ENCODE measurements at places on chromosomes 16 and 17. TPM values are rescaled to one million over a fixed set of nuclear protein-coding genes. Genes with fewer than 3 reads are reported as not detected.

Gene CXCL16
- 14.3 TPM for polyA plus RNA-seq

Gene HOXB5
- 1.2 TPM for polyA plus RNA-seq

- DNase-seq: no peak
These were observed 556.6 kb upstream of the GOT2 start for GRCh38 chr16:59290718-59291117.

DNA sequence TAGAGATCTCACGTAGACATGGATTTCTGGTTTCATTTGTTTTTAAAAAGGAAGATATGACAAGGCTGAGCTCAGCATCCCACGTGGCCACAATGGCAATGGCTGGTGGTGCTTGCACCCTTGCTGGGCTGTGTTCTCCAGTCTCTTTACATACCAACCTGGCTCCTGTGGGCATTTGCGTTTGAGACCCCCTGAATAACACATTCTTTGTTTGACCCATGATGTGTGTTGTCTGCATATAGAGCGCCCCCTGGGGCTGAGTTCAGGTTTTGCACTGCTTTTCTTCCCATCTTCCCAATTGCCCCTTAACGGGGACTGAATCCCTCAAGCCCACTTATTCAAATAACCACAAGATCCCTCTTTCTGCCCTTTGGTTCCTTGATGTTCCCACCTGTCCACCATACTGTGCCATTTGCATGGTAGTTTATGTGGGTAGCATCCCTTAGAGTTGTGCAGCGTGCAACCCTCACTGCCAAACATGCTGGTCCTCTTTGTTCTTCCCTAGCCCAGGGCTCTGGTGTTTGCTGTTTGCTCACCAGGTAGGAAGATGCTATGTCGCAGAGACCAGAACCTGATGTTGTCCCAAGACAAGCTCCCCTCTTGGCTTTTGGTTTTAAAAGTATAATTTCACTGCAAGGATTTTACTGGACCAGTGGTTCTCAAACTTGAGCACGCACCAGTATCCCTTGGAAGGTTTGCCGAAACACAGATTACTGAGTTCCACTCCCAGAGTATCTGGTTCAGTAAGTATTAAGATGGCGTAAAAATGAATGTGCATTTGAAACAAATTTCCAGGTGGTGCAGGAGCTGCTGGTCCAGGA, 38.5 kb upstream of the NKD1 start:
- no peak for DNase-seq

- DNase-seq: no peak
These were observed 62.1 kb downstream of the TOM1L2 start for GRCh38 chr17:17910060-17910459.

DNA sequence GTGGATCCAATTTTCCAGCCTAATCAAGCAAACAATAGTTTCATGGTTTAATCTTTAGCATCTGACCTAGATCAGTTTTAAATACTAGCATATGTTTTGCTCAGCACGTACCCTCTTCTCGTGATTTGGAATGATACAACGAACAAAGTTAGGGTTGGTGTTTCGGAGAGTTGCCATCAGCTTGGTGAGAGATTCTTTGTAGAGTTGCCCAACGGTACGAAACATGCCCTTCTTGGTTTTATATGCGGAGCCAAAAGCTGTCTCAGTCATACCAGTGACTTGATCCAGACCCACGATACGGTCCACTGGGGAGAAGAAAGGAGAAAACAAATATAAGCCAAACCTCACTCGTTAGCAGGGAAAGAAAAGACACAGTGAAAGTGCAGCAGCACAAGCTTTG, 85.3 kb downstream of the NDEL1 start:
- DNase-seq: no peak

Gene LIG3
- polyA plus RNA-seq: 16.2 TPM

DNA sequence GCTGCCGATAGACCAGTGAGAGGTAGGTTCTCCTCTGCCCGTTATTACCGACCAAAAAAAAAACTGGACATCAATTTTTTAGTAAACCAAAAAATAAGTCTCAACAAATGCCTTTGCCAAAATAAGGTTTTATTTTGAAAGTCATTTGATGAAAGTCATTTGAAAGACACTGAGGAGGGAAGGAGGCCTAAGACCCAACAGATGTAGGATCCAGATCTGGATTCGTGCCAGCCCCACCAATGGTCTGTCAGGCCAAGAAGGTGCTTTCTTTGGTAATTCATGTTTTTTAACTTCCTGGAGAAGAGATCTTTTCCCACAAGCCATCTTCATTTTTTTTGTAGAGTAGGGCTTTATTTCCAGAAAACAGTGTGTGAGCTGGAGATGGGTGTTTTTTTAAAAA, 18.1 kb downstream of the NTAN1 start:
- no peak for DNase-seq

DNA sequence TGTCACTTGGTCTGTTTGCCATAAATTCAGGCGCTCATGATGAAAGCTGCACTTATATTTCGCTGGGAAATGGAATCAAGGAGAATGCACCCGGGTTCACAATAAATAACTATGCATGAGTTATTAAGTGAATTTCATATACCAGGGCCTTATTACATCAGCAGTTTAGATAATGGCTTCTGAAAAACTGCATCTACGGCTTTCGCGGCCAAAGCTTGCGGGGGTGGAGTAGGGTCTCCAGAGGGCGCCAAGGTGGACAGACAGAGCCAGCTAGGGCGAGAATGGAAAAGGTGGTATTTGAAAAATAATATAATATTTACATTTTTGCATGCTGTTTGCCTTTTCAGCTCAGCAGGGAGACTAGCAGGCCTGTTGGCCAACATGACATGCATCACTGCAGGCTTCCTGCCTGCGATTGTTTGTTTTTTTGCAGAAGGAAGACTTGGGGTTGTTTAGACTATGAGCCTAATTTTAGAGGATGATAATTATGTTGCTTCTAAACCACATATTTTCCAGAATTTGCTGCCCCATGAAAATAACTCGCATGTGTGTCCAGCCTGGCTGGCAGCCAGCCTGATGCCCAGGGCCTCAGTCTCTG, 173.8 kb upstream of the IRX3 start:
- no peak for DNase-seq

Gene CIBAR2
- not detected for polyA plus RNA-seq

Gene GABARAP
- 681 TPM for polyA plus RNA-seq

GRCh38 chr16:68985268-68985667, 120.2 kb upstream of the HAS3 start:
- no peak for DNase-seq

- DNase-seq: no peak
These were observed 31.7 kb downstream of the RBBP6 start for GRCh38 chr16:24571096-24571495.

- DNase-seq: no peak
These were observed 81.6 kb downstream of the MYH11 start for GRCh38 chr16:15775209-15775608.

Gene TSR3
- 62.1 TPM for polyA plus RNA-seq

Gene BRIP1
- 0.41 TPM for polyA plus RNA-seq

DNA sequence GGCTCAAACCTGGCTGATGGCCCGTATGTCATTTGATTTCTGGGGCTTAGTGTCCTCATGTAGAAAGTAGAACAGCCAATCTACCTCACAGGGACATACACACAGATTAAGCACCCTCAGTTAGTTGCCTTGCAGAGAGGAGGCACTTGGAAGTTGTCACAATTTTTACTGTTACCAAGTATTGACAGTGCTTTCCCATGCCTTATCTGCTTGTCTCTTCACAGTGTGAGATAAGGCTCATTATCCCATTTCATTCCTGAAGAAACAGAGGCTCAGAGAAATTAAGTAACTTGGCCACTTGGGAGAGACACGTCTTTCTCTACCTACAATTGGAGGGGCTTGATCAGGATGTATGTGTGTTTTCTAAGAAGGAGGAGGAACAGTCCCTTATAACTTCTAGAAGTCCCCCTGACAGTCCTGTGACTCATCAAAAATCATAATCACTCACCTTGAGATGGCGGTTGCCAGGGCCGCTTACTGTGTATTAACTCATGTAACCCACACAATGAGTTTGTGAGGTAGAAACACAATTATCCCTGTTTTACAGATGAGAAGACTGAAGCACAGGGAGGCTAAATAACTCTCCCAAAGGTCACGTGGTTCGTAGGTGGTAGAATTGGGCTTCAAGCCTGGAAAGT, 56.9 kb upstream of the LHX1 start:
- no peak for DNase-seq

DNA sequence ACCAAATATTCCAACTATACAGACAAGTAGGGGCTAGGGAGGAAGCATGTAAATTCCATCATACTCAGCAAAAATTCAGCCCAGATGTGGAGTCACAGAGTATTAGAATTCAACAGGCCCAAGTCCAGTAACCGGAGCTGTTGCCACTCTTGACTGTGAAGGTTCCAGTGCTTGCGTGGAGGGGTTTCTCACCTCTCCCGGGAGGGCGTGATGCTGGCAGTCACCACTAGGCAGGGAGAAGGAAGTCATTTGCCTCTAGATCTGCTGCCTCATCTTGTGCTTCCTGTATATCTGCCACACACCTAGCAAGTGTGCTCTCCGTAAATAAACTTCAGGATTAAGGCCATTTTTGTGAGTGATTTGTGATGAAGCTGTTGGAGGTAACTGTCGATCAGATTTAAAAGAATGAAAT, 1.0 kb upstream of the CKLF start:
- DNase-seq: no peak

- no peak for DNase-seq
These were observed 215.6 kb upstream of the MAF start for GRCh38 chr16:79816081-79816497.

- DNase-seq: no peak
These were observed 4.0 kb downstream of the MYH3 start for GRCh38 chr17:10652984-10653659.

Gene SLC35G6
- polyA plus RNA-seq: not detected

DNA sequence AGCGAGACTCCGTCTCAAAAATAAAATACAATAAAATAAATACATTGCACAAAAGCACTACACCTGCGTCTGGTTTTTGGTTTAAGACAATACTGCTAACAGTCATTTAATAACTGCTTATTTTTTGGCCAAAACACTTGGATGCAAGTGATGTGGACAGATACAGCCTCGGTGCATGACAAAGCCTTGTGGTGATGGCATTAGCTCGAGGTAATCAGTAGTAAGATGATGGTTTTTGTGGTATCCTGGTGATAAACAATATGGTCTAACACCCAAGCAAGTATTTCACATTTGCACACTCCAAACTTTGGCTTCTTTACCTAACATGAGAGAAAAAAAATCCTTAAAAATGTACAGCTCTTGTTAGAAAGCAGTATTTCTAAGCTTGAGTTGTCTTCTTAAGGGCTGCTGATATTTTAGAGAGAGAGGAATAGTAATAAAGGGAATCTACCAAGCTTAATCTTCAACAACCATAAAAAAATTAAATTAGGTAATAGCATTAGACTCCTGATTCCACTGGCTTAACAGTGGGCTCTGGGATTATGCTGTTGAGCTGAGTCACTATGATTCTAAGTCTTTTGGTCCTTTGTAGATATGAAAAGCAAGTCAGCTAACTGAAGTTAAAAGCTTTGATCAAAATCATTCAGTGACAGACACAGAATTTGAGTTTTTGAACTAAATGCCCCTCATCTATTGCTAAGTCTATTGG, 111.1 kb downstream of the VPS53 start:
- DNase-seq: no peak

- no peak for DNase-seq
These were observed 4.2 kb downstream of the CSNK1D start for GRCh38 chr17:82269138-82269881.

DNA sequence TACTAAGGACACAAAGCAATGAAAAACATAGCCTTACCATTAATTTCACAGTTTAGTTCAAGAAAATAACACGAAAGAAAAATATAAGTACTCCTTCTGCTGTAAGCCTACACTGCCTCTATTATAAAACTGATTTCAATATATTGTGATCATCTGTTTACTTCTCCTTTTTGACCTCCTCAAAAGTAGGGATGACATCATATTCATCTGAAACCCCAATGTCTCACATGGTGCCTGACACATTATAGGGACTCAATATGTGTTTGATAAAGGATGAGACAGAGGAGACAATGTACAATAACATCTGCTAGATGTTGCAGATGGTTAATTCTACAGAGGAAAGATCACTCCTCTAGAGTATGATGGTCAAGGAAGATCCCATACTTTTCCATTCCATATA, 118.4 kb upstream of the NOG start:
- DNase-seq: no peak

Gene KCNJ18
- not detected for polyA plus RNA-seq

- no peak for DNase-seq
These were observed 1.0 kb upstream of the LITAF start for GRCh38 chr16:11587643-11588247.

DNA sequence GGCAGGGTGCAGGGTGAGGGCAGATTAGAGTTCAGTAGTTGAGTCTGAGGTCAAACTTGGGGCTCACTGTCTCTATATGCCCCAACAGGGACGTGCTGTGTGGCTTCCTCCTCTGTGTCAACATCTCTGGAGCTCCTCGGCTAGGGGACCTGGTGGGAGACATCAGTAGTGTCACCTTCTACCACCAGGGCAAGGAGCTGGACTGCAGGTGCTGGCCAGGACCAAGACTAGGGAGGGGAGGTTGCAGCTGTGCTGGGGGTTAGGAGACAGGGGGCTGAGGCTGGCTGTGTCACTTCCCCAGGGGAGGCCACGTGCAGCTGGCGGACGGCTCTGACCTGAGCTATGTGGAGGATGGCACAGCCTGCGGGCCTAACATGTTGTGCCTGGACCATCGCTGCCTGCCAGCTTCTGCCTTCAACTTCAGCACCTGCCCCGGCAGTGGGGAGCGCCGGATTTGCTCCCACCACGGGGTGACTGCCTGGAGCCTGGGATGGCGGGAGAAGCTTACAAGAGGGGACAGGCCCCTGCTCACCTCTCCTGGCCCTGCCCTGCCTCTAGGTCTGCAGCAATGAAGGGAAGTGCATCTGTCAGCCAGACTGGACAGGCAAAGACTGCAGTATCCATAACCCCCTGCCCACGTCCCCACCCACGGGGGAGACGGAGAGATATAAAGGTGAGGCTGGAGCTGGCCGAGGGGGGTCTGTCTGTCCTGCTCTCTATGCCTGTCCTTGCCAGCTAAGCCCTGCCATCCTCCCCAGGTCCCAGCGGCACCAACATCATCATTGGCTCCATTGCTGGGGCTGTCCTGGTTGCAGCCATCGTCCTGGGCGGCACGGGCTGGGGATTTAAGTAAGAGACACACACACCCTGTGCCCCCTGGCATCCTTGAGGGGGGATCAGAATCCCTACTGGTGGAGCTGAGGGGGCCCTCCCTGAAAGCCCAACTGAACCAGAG, 18.9 kb downstream of the ADAM11 start:
- no peak for DNase-seq

Gene AATK
- polyA plus RNA-seq: 9.2 TPM

GRCh38 chr16:11204513-11205047, 51.4 kb downstream of the SOCS1 start:
- no peak for DNase-seq

DNA sequence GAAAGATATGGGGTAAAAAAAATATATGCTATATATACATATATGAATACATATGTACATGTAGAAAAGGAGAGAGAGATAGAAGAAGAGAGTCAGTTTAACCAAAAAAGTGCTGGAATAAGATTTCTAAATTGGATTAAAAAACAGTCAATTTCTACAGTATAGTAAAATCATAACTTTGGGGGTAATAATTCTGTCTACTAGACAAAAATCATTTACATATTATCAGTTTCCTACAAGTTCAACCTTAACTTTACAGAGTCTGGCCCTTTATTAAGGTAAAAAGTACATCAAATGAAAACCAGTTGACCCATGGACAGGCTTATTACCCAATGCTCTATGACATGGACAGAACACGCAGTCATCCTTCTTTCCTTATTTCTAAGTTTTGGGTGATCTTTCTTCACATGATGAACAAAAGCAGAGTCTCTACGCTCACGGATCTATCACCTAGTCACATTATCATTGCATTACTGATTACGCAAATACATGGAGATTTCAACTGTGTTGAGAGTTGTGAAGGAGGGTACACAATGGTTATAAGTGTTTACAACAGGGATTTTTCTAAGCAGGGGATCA, 63.9 kb upstream of the SMIM36 start:
- DNase-seq: no peak
